Trophoblast cell (in vitro differentiated cells and primary cell): ENCODE measurements at places on chromosomes 2 and 18.

GRCh38 chr2:142974288-142975024 lies 97.0 kb downstream of the KYNU start:
- no peaks in the 10 kb centered on the region for H3K27me3 ChIP-seq
- H3K27ac ChIP-seq, result peak overlapping the region; percentile 83
- DNase-seq, result peak; percentile 61
- H3K36me3 ChIP-seq, result no peaks in the 10 kb centered on the region
- H3K4me3 ChIP-seq, result no peak overlapping the region
- peaks cover 4% of the 10 kb centered on the region for H3K4me1 ChIP-seq

GRCh38 chr2:171889333-171889732 lies 4.7 kb downstream of the SLC25A12 start:
- no peaks in the 10 kb centered on the region for H3K36me3 ChIP-seq
- no peaks in the 10 kb centered on the region for H3K4me1 ChIP-seq
- H3K27ac ChIP-seq, result no peak overlapping the region
- H3K27me3 ChIP-seq, result no peaks in the 10 kb centered on the region

- no peak overlapping the region for H3K27ac ChIP-seq
- H3K27me3 ChIP-seq, result no peaks in the 10 kb centered on the region
- no peak overlapping the region for H3K4me3 ChIP-seq
- H3K4me1 ChIP-seq, result no peaks in the 10 kb centered on the region
- H3K36me3 ChIP-seq, result no peaks in the 10 kb centered on the region
- no peak for DNase-seq
Measured at GRCh38 chr18:44039216-44039615, 641.5 kb upstream of the SETBP1 start.

DNA sequence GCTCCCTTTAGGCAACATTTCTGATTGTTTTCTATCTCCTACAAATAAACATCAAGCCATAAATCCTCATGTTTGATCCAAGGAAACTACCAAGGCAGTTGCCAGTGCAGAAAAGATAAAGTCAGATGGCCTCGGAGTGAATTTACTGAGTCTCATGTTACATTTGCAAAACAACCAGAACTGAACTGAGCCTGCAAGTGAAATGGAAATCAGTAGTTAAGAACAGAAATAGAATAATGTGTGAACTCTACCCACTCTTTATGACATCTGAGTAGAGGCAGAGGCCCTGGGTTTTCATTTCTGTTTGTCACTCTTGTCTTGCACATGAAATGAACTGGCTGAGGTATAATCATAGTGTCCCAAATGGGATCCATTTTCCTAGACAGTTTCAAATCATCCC lies 20.4 kb upstream of the DAPL1 start:
- no peak overlapping the region for H3K27ac ChIP-seq
- no peak for DNase-seq
- no peak overlapping the region for H3K4me3 ChIP-seq
- H3K27me3 ChIP-seq, result no peaks in the 10 kb centered on the region
- H3K36me3 ChIP-seq, result no peaks in the 10 kb centered on the region

- no peak for DNase-seq
- H3K27ac ChIP-seq, result peak overlapping the region; percentile 96
- H3K27me3 ChIP-seq, result no peaks in the 10 kb centered on the region
- H3K36me3 ChIP-seq, result no peaks in the 10 kb centered on the region
- H3K4me3 ChIP-seq, result no peak overlapping the region
- H3K4me1 ChIP-seq, result no peaks in the 10 kb centered on the region
Measured at GRCh38 chr2:108593547-108594098, 59.4 kb downstream of the LIMS1 start.

GRCh38 chr2:554444-554843 lies 122.8 kb downstream of the TMEM18 start:
- no peak overlapping the region for H3K27ac ChIP-seq
- H3K36me3 ChIP-seq, result no peaks in the 10 kb centered on the region
- no peak overlapping the region for H3K4me3 ChIP-seq
- DNase-seq, result no peak
- H3K4me1 ChIP-seq, result no peaks in the 10 kb centered on the region

DNA sequence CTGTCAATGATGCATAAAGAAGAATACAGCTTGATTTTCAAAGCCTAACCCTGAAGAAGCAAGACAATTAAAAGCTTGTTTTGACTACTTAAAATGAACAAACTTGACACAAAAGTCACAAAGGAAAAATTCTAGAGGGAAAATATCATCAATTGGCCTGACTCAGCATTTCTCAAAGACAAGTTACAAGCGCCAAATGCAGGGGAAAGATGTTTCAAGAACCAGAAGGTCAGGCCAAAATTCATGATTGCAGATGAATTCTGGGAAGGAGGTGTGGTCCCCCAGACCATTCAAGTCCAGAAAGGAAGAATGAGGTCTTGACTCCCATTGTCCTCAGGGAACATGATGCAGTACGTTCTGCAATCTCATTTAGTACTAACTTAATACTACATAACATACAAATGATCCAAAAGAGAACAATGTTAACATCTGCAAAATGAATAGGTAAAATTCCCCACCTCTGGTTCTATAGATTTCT lies 64.5 kb downstream of the FAM210A start:
- H3K4me3 ChIP-seq, result no peak overlapping the region
- H3K36me3 ChIP-seq, result peaks cover 1% of the 10 kb centered on the region
- H3K4me1 ChIP-seq, result no peaks in the 10 kb centered on the region
- no peak for DNase-seq
- no peak overlapping the region for H3K27ac ChIP-seq
- no peaks in the 10 kb centered on the region for H3K27me3 ChIP-seq

- H3K4me1 ChIP-seq, result no peaks in the 10 kb centered on the region
- H3K36me3 ChIP-seq, result no peaks in the 10 kb centered on the region
- H3K27me3 ChIP-seq, result no peaks in the 10 kb centered on the region
Measured at GRCh38 chr2:104752504-104752903, 101.4 kb upstream of the POU3F3 start.

DNA sequence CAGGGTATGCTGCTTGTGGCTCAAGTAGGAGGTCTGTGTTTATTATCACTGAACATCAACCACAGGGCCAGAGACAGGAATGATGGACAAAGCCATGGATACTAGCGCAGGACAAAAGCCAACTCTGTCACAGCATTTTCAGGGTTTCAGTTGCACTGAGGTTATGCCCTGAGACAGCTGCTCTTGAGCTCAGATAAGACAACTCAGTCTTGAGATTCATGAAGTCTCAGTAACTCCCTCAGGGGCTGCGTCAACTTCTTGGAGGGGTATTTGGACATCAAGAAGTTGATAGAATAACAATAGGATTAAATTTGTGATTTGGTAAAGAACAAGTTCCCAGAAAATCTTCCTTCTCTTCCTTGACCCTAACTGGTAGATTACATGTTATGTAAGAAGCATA lies 287.0 kb upstream of the SLC14A2 start:
- H3K4me1 ChIP-seq, result no peaks in the 10 kb centered on the region
- no peak overlapping the region for H3K4me3 ChIP-seq
- no peaks in the 10 kb centered on the region for H3K36me3 ChIP-seq
- H3K27ac ChIP-seq, result no peak overlapping the region

- no peaks in the 10 kb centered on the region for H3K4me1 ChIP-seq
- DNase-seq, result no peak
- H3K27me3 ChIP-seq, result no peaks in the 10 kb centered on the region
- no peak overlapping the region for H3K27ac ChIP-seq
Measured at GRCh38 chr2:232026910-232027309, 65.4 kb downstream of the DIS3L2 start.

- H3K27ac ChIP-seq, result no peak overlapping the region
- no peaks in the 10 kb centered on the region for H3K36me3 ChIP-seq
- DNase-seq, result no peak
- no peaks in the 10 kb centered on the region for H3K4me1 ChIP-seq
Measured at GRCh38 chr18:7590826-7591560, 23.9 kb downstream of the PTPRM start.

GRCh38 chr18:63617049-63617914 lies 26.8 kb downstream of the SERPINB4 start:
- no peak overlapping the region for H3K27ac ChIP-seq
- H3K4me3 ChIP-seq, result no peak overlapping the region
- H3K36me3 ChIP-seq, result no peaks in the 10 kb centered on the region
- DNase-seq, result no peak
- no peaks in the 10 kb centered on the region for H3K27me3 ChIP-seq

- DNase-seq, result no peak
- H3K4me1 ChIP-seq, result no peaks in the 10 kb centered on the region
- H3K4me3 ChIP-seq, result no peak overlapping the region
Measured at GRCh38 chr18:33611525-33612135, 33.6 kb downstream of the ASXL3 start.

DNA sequence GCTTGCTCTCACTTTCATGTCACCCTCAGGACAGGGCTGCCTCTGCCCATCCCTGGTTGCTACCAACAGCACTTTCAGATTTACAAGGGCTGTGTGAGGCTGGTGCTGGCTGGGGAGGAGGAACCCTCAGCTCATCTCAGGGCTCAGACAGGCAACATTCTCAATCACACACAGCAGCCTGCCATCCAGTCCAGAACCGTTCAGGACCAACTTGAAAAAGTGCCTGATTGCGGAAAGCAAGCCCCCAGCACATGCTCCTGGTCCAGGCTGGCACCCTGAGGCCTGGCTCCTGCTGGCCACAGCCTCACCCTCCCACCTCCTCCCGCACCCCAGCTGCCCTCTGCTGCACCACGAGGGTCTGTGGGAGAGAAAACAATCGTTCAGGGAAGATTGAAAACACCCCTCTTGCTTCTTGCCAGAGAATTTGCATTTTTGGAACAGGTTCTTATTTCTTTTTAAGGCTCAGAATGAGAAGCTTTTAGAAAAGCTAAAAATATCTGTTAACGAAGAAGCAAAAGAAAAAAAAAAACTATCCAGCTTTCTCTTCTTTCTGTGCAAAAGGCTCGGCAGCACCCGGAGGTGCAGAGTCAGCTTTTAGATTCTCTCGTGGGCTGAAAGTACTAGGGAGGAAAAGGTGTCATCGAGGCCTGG lies 403.8 kb upstream of the ID2 start:
- H3K27ac ChIP-seq, result no peak overlapping the region
- no peak overlapping the region for H3K4me3 ChIP-seq
- no peaks in the 10 kb centered on the region for H3K36me3 ChIP-seq
- no peaks in the 10 kb centered on the region for H3K27me3 ChIP-seq
- H3K4me1 ChIP-seq, result no peaks in the 10 kb centered on the region

- no peaks in the 10 kb centered on the region for H3K27me3 ChIP-seq
- no peak overlapping the region for H3K4me3 ChIP-seq
- no peak overlapping the region for H3K27ac ChIP-seq
- H3K4me1 ChIP-seq, result peaks cover 15% of the 10 kb centered on the region
- H3K36me3 ChIP-seq, result no peaks in the 10 kb centered on the region
Measured at GRCh38 chr18:48894799-48895346, 55.9 kb downstream of the SMAD7 start.

GRCh38 chr18:54003195-54003594 lies 221.3 kb downstream of the MBD2 start:
- no peak overlapping the region for H3K4me3 ChIP-seq
- no peaks in the 10 kb centered on the region for H3K36me3 ChIP-seq
- H3K27me3 ChIP-seq, result no peaks in the 10 kb centered on the region
- no peaks in the 10 kb centered on the region for H3K4me1 ChIP-seq

DNA sequence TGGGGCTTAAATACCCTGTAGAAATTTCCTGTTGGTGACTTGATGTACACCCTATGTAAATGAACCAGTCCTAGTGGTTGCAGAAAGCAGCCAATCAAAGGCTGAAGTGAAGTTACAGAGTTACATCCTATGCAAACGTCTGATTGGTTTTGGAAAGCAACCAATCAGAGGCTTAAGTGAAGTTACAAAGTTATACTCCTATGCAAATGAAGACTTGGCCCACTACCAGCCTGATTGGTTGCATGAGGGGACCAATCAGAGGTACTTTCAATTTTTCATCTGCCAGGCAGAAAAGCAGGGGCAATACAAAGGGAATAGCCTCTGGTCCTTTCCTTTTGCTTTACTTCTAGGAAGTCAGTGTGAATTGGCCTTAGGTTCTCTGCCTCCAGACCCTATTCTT lies 13.6 kb upstream of the ZNF397 start:
- no peak overlapping the region for H3K27ac ChIP-seq
- H3K27me3 ChIP-seq, result no peaks in the 10 kb centered on the region
- no peak for DNase-seq
- no peaks in the 10 kb centered on the region for H3K4me1 ChIP-seq

DNA sequence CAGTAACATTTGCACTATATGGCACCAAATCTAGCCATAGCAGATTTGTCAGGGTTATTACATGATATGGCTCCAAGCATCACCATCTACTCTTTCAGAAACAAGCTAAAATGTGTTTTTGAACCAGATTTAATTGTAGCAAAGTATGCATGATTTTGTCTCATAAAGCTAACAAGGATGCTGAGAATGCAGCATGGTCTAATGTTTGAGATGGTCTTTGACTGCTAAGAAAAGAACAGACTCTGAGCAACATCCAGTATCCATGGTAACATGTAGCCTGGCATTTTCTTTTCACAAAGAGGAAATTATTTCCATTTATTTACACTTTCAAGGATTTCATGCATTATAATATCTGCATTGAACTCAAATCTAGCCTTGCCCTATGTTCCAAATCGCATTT lies 206.5 kb downstream of the PDE1A start:
- H3K27me3 ChIP-seq, result no peaks in the 10 kb centered on the region
- no peak overlapping the region for H3K27ac ChIP-seq
- DNase-seq, result no peak
- H3K36me3 ChIP-seq, result no peaks in the 10 kb centered on the region

DNA sequence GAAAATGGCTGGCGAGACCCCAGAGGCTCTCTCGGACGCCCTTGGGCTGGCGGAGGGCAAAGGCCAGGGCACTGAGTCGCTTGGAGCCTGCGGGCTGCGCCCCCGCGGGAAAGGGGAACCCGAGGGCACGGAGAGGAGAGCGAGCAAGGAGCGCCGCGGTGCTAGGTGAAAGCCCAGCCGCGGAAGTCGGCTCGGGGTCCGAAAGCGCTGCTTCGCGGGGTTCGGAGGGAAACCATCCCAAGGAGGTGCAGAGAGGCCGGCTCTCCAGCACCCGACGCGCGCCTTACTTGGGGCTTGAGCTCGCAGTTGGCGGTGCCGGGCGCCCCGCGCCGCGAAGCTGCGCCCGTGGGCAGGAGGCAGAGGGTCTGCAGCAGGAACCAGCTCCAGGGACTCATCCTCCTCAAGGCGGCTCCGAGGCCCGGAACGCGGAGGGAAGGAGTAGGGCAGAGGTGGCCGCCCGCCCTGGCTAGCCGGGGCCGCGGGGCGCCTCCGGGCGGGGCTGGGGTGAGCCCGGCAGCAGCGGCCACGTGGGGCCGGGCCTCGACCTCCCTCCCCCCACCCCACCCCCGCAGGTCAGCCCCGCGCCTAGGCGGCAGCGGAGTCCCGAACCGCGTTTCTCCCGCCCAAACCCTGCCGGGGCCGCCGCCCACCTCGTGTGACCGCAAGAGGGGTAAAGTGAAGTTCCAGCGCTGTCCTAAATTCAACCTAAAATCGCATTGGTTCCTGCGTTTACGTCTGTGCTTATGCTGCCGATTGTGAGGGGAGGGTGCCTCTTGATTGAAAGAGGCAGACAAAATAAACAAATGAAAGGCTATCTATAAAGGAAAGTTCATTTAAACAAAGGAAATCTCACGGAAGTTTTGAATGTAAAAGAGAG lies at the start of gene TRABD2A:
TSS of gene TRABD2A (minus strand) at position 440 of the 877 bp plus-strand sequence. CDS start at position 395, 45 bp downstream.
- H3K27me3 ChIP-seq, result peaks cover 26% of the 10 kb centered on the region
- peak within 1 kb of the TSS; percentile 67 for H3K4me3 ChIP-seq
- H3K36me3 ChIP-seq, result peaks cover 2% of the 10 kb centered on the region
- no peak within 1 kb of the TSS for H3K27ac ChIP-seq
- peaks cover 5% of the 10 kb centered on the region for H3K4me1 ChIP-seq

- H3K4me3 ChIP-seq, result no peak overlapping the region
- no peak overlapping the region for H3K27ac ChIP-seq
- no peaks in the 10 kb centered on the region for H3K27me3 ChIP-seq
- H3K4me1 ChIP-seq, result peaks cover 17% of the 10 kb centered on the region
- DNase-seq, result no peak
Measured at GRCh38 chr2:62724886-62725711, 19.6 kb downstream of the EHBP1 start.
